Left ventricle myocardium inferior (tissue), 1 donor: ENCODE measurements at places on chromosomes 11 and 22.

GRCh38 chr11:10310301-10310841 is 5.5 kb downstream of the ADM start:
- DNase-seq: no peak

GRCh38 chr11:75031771-75032549 is 43.2 kb downstream of the NEU3 start:
- DNase-seq: peak; percentile 70

DNA sequence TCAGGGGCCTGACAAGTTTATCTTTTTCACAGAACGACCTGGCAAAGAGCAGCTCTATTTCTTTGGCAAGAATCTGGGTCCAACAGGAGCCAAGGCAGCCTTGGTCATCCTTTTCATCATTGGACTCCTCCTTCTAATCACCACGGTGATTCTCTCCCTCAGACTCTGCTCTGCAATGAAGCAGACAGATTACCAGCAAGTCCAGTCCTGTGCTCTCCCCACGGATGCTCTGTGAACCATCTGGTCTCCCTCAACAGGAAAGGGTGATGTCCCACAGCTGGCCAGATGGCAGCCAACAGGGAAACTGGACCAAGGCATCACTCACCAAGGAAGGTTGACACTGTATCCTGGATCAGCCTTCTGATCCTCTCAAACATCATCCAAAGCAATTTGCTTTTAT is 17.0 kb upstream of the PANX1 start:
- DNase-seq: peak; percentile 61

DNA sequence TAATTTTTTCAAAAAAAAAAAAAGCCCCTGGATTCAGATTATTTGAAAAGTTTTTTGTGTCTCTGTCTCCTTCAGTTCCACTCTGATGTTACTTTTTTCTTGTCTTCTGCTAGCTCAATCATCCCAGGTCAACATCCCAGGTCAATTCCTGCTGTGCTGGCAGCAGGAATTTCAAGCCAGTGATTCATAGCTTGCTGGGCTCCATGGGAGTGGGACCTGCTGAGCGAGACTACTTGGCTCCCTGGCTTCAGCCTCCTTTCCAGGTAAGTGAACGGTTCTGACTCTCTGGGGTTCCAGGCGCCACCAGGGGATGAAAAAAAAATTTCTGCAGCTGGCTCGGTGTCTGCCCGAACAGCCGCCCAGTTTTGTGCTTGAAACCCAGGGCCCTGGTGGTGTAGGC is 31.4 kb downstream of the PLAAT5 start:
- DNase-seq: no peak
